ENCODE measurements at places on chromosomes 7 and 10.

DNA sequence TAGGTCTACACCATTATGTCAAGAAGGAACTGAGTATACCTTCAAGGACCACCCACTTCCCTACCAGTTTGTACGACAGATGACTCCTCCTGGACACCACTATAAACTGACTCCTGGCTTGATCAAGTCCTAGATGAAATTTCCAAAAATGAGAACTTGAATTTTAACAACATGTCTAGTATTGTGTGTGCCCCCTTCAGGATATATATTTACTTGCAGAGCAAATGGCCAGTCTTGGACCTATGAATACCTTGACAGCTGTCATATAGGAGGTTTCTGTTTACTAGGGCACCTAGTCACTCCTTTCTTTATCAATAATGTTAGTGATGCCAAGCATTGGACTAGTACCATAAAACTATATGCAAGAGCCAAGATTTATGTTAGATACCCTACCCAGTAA lies 94.1 kb upstream of the TMEM26 start:
- DNase-seq: no peak

DNA sequence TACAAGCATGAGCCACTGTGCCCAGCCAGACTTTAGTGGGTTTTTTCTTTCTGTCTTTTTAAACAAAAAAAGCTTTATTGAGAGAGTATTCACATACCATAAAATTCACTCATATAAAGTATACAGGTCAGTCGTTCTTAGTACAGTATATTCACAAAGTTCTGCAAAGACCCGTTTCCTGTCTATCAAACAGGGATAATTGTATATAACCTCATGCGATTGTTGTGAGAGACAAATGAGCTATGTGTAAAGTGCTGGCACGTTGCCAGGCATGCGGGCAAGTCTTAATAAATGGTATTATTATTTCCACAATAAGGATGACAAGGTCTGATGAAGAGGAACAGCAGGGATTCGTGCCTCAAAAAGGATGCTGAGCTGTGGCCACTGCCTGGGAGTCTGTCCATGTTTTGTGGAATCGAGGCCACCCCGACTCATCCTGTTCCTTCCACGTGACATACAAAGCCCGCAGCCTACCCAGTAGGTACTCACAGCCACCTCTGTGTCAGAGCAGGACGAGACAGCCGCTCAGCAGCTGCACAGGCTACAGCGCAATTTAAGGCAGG lies 51.6 kb downstream of the SMKR1 start:
- DNase-seq: no peak

DNA sequence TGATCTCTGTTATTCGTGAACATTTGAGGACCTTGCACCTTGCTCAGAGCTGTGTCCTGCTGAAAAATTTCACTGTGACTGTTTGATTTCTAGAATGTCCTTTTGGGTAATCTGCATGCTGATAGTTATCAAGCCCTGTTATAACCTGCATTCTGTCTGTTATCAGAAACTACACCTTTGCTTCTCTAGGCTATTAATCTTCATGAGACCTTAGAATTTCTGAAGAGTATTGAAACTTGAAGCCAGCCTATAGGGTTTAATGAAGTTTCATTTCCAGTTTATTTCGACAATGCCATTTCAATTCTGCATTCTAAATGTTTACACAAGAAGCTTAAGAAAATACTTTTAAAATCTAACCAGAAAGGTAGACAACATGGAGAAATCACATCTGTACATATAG lies 856.2 kb downstream of the SORCS1 start:
- no peak for DNase-seq

GRCh38 chr10:49220679-49221078 lies 32.5 kb upstream of the TMEM273 start:
- DNase-seq: no peak

DNA sequence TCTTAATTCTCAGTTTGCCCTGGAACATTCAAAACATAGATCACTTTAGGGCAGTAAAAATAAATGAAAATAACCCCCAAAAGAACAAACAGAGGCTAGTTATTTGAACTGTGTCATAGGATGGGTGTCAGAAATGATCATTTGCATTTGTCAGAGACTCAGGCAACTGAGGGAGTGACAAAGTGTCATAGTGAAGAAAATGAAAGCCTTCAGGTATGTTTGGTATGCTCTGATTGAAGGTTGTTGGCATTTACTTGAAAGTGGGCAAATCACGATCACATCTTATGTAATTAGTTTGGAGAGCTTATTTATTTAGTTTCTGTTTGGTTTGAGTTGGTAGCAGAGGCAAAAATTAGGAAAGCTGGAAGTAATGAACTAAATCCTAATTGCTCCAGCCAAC lies 880.9 kb downstream of the ANKRD7 start:
- no peak for DNase-seq

- DNase-seq: peak; percentile 74
Observed at GRCh38 chr7:8261711-8262695, at the start of gene ICA1. TSS of gene ICA1 (minus strand) at chr7:8262167. CDS start at chr7:8235926, 26,241 bp downstream.

DNA sequence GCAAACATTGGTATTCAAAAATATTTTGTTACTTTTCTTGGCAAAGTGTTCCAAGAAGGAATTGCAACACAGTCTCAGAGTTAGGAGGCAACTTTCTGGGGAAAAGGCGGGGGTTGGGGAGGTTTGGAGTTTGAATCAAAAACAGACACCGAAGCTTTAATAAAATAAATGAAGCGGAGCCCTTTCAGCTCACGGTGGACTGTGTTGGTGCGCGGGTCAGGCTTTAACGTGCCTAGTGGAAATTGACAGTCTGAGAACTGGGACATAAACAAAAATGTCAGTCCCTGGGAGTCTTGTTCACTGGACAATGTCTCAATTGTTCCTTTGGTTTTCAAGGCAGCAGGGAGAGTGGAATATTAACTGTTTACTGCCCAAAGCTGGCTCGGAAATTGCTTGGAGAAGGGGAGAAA lies 109.3 kb downstream of the TCF7L2 start:
- no peak for DNase-seq

- no peak for DNase-seq
Observed at GRCh38 chr7:67267914-67268313, 271.3 kb downstream of the TYW1 start.

DNA sequence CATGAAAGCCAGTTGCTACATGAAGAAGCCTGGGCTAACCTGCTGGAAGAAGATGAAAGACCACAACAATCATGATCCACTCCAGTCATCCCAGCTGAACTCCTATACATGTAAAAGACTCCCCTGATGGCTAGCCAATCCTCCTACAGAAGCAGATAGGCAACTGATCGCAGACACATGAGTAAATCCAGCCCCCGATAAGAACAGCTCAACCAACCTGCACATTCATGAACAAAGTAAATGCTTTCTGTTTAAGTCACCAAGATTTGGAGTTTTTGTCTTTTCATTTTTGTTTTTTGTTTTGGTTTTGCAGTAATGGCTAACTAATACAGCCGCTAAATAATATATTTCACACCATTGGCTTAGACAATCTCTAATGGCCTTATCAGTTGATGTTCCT lies 53.7 kb downstream of the PRLHR start:
- no peak for DNase-seq

DNA sequence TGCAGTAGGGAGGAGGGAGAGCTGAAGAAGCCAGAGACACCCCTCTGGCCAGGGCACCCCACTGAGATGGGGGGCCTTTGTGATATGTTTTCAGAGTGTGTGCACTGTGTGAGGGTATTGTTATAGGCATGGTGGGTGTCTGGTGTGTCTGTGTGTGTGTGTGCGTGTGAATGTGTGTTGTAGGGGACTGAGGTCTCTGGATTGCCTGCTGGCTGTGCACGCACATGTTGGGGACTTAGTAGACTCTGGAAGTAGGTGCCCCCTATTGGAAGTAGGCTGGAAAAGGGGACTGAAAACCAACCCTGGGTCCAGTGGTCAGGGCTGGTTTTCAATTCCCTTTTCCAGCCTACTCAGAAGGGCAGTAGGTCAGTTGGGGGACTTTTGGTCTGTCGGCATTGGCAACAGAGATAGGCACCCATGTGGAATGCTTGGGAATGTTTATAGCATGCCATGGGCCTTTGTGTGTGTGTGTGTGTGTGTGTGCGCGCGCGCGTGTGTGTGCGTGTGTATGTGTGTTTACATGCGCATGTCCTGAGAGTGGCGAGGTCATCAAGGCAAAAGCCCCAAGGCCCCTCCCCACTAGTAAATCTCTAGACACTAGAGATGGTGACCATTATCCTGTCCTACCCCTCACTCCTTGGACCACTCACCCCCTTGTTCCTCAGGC lies 78.8 kb downstream of the HIF1AN start:
- DNase-seq: no peak

- DNase-seq: no peak
Observed at GRCh38 chr7:149489391-149490024, 8.1 kb downstream of the ZNF746 start.

DNA sequence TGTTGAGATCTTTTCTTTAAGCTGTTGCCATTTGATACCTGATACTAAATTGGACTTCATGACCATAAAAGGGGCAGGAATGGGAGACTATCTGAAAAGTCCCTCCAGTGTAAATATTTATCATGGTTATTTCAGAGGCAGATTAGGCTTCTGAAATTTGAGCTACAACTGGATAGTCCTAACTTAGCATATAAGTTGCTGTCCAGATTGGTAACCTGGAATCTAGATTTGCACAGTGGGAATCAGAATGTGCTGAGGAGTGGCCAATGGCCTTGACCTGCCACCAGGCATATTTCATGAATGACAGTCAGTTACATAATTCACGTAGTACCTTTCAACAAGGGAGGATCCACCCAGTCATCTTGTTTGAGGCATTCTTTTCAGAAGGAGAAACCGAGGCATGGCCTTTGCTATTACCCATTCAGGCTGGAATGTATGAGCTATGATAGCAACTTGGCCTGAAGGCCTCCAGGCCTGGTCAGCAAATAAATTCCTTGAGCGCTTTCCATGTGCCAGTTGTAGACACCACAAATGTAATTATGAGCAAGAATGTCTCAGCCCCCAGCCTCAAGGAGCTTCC lies 80.0 kb downstream of the EEPD1 start:
- no peak for DNase-seq

GRCh38 chr7:46619723-46620310 lies 698.7 kb upstream of the IGFBP3 start:
- no peak for DNase-seq

GRCh38 chr10:54908019-54908418 lies 107.0 kb upstream of the PCDH15 start:
- DNase-seq: no peak

DNA sequence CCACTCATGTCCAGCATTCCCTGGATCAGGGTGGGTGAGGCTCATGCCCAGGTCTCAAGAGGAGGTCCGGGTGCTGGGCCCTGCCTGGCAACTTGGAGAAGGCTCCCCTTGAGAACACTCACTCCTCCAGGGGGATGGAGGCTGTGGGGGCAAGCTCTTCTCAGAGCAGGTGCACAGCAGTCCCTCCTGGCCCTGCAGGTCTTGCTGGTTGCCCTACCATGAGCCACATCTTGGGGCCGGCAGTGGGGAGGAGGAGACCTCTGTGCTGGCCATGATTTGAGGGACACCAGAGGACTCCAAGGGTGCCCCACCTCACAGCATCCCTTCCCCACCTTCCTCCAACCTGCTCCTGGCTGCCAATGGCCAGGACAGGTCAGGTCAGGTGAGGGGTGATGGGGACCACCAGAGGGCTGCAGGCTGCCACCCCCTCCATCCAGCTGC lies 87.4 kb upstream of the RET start:
- no peak for DNase-seq

GRCh38 chr7:157017603-157018327 lies 7.3 kb upstream of the MNX1 start:
- no peak for DNase-seq

DNA sequence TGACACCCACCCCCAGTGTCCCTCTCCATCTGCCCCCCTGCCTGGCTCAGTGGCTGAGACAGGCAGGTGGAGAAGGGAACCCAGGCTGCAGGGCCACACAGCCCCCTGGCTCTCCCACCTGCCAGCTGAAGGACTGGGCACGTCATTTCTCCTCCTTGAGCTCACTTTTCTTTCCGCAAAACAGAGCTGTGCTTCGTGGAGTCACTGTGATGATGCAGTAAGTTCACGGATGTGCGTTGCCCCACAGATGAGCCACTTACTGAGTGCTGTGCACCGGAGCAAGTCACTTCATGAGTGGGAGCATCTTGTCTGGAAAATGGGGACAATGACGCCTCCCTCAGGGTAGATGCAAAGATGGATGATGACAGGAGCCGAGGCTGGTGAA lies 2.7 kb downstream of the OPN4 start:
- DNase-seq: no peak

DNA sequence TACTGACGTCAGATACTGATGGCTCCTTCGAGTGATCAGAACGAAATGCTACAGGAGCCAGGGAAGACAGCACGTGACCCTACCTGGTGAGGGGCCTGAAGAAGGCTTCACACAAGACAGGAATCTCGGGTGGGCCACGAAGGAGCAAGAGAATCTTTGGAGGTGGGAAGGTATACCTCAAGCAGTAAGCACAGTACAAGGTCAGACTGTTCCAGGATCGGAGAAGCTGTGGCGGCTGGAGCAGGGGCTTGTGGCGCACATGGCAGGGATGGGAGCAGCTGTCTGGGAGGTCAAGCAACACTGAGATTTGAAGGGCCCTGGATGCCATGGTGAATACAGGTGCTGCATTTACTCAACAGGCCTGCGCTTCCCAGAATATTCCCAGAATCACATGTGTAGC lies 45.4 kb downstream of the C10orf143 start:
- DNase-seq: peak; percentile 51
